ENCODE measurements at places on chromosomes 1 and 21.

GRCh38 chr1:168656485-168656884, 72.5 kb downstream of the DPT start:
- DNase-seq: no peak

- DNase-seq: no peak
Observed at GRCh38 chr1:119547805-119548204, 40.8 kb downstream of the HSD3B1 start.

GRCh38 chr1:159678939-159679338, 35.5 kb downstream of the CRP start:
- DNase-seq: no peak

- no peak for DNase-seq
Observed at GRCh38 chr1:1356796-1357401, 1.5 kb downstream of the MXRA8 start.

DNA sequence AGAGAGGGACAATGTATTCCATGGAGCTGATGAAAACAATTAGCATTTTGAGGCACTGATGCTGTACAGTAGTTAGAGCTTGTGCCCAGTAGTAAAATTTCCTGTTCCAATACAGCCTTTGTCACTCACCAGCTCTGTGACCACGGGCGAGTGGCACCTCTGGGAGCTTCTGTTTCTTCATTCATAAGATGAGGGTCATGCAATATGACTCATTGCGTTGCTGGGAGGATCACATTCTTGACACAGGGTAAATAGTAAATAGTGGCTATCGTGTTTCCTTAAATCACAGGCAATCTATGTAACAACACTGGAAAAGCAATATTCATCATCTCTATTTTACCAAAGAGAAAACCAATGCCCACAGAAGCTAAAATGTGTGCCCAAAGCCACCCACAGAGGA, 4.5 kb upstream of the LRRC52 start:
- DNase-seq: no peak

DNA sequence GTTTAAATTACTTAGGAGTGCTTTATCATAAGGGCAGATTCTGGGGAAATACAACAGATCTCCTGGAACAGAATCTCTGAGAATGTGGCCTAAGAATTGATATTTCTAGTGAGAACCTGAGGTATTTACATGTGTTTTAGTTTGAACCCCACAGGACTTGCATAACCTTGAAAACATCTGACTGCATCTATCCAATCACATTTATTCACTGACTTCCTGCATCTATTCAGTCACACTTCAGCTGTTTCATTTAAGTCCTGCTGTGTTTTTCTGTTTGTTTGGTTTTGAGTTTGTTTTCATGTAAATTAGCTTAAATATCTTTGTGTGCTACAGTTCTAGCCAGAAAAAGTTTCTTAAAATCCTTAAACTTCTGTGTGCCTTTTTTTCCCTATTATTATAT, 1260.7 kb downstream of the PLA2G4A start:
- no peak for DNase-seq

DNA sequence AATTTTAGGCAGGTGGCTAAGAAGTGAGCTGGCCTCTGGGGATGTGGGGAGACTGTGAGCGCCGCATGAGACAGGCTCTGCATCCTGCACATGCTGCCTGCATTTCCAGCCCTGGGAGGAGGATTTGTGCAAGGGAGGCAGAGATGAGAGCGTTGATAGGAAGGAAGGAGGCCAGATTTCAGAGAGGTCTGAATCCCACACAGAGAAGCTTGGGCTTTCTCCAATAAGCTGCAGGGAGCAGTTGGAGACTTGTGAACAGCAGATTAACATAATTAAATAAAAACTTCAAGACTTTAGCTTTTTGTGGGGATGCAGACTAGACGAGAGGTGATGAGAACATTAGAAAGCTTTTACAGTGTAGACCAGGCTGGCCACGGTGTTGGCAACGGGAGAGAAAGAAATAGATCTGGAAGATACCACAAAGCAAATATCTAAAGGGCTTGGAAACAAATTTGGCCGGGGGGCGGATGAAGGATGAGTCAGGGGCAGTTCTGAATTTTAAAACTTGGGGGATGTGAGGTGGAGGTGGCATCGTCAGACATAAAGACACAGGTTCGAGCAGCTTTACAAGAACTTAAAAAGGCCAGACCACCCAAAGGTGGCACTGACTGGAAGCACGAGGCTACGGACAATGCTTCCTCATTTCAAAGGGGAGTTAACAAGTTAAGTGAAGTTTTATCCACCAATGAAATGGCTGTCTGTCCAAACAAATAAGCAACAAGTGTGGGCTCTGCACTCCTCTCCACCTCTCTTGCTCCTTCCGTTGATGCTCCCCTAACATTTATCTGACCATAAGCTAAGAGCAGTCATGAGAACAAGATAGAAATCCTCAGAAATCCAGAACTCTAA, 57.0 kb downstream of the HIVEP3 start:
- no peak for DNase-seq

- no peak for DNase-seq
Observed at GRCh38 chr21:35048183-35048601, 910 bp downstream of the RUNX1 start.

DNA sequence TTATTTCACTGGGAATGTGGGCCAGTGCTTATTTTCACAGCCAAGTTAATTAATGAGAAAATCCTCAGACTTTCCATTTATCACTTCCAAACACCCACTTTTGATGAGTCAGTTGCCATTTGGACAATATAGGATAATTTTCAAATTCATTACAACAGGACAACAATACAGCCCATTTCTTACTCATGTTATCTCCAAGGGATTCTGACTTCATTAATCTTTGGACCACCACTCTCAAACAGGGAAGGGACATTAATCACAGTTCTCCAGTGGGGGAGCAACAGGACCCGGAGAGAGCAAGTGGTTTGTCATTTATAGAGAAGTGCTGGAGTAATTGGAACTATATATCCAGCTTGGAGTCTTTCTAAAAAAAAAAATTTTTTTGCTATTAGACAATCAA, 38.7 kb downstream of the JUN start:
- DNase-seq: no peak

DNA sequence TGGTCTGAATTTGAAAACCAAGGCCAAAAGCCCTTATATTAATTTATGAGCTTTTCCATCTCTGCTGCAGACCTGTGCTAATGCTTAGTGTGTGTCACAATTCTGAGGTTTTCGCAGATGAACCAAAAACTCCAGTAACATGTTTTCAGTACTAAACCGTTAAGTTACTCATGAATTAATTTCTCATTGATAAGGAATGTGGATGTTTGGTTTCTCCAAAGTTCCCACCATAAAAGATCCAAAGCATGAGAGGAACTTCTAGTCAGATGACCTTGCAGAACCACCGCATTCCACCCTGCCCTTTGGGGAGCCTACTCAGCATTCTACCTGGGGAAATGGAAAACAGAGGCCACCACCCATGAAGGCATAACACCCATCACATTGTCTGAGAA, 7.5 kb upstream of the LEPR start:
- no peak for DNase-seq

DNA sequence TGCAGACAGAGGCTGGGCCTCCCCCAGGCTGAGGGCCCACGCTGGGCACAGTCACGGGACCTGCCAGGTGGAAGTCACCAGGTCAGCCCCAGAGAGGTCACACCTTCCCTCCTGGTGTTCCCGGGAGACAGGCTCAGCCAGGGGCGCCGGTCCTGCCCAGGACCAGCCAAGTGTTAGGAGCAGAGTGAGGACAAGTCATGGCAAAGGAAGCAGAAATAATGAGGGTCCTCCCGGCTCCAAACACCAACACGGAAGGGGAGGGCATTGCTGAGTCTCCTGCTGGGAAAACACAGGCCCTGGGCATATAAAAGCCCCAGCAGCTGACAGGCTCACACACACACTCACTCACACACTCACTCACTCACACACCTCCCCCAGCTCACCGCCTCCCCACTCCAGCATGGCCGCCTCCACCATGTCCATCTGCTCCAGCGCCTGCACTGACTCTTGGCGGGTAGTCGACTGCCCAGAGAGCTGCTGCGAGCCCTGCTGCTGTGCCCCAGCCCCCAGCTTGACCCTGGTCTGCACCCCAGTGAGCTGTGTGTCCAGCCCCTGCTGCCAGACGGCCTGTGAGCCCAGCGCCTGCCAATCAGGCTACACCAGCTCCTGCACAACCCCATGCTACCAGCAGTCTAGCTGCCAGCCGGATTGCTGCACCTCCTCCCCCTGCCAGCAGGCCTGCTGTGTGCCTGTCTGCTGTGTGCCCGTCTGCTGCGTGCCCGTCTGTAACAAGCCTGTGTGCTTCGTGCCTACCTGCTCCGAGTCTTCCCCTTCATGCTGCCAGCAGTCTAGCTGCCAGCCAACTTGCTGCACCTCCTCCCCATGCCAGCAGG, at the start of gene KRTAP10-10:
TSS of gene KRTAP10-10 (plus strand) at position 339 of the 833 bp plus-strand sequence. CDS start at position 401, 62 bp downstream.
- DNase-seq: no peak

GRCh38 chr1:2322065-2322571, 69.2 kb downstream of the MORN1 start:
- DNase-seq: no peak

DNA sequence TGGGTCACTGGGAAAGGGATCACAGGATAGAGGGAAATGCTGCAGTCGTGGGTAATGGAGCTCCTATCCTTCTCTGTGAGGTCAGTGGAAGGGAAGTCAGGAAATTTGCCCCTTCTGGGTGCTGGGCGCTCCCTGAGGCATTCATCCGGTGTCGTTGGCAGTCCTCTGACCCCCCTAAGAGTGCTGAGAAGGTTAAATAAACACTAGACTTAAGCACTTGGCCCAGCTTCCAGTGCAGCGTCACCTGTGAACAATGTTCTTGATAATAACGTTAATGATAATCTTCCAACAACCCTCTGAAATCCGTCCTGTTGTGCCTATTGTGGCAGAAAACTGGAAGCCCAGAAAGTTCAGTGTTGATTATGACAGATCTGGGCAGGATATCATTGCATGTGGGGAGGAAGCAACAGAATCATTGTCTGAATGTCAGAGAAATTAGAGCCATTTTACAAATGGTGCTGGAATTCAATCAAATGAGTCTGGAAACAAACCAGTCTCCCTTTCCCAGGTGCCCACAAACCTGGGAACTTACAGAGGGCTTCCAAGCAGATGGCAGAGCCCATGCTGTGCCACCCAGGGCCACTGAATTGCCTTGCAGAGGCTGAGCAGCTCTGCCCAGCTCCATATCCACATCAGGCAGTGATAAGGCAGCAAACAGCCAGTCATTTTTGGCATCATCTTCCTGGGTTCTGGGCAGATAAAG, 216.8 kb downstream of the KAZN start:
- DNase-seq: no peak

GRCh38 chr1:229972600-229973296, 94.3 kb upstream of the GALNT2 start:
- DNase-seq: no peak

- DNase-seq: no peak
Observed at GRCh38 chr1:177119311-177119710, 45.2 kb downstream of the ASTN1 start.

DNA sequence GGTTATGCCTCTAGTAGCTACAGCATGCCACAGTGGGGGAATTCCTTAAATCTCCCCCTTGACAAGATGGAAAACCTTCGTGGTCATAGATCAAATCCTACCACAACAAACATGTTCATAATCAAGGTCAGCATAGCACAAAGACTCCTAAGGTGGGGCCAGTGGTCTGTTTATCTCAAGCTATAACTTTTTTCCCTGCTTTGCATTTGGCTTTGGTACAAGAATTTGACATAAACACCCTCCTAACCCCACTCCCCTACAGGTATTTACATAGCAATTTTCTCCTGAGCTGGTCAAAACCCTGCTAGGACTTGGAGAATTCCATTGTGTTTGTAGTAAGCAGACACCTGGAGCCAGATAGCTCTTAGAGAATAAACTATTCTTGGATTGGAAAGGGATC, 58.5 kb downstream of the HIVEP3 start:
- DNase-seq: no peak

DNA sequence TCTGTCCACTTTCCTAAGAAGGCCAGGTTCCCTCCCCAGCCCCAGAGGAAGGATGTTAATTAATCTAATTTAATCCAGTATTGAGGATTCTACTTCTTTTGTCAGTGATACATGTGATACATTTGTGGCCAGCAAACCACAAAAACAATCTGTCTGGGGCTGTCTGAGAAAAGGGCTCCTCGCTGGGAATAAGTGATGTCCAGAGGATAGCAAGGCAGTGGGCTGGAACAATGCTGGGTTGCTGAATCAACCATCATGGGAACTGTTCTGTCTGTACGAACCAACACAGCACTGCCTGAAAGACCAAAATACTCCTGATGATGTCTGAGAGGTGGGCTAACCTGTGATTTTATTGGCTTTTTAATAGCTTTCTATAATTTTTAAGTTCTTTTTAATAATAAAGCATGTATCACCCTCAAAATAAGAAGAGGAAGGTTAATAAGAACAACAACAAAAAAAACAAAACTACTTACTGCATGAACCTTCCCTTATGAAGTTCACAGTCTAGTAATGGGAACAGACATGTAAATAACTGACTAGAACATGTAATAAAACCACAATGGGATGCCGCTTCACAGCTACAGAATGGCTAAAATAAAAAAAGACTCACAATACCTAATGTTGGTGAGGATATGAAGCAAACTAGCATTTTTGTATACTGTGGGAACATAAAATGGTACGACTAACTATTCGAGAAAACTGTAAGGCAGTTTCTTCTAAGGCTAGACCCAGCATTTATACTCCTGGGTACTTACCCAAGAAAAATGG, 11.4 kb upstream of the ADAR start:
- no peak for DNase-seq

All from stimulated activated CD8-positive, alpha-beta memory T cell treated with anti-CD3 and anti-CD28 coated beads, Interleukin-15, amount 100 ng/mL, for 24 hours (primary cell).